ENCODE measurements at places on chromosomes 11 and 22.

DNA sequence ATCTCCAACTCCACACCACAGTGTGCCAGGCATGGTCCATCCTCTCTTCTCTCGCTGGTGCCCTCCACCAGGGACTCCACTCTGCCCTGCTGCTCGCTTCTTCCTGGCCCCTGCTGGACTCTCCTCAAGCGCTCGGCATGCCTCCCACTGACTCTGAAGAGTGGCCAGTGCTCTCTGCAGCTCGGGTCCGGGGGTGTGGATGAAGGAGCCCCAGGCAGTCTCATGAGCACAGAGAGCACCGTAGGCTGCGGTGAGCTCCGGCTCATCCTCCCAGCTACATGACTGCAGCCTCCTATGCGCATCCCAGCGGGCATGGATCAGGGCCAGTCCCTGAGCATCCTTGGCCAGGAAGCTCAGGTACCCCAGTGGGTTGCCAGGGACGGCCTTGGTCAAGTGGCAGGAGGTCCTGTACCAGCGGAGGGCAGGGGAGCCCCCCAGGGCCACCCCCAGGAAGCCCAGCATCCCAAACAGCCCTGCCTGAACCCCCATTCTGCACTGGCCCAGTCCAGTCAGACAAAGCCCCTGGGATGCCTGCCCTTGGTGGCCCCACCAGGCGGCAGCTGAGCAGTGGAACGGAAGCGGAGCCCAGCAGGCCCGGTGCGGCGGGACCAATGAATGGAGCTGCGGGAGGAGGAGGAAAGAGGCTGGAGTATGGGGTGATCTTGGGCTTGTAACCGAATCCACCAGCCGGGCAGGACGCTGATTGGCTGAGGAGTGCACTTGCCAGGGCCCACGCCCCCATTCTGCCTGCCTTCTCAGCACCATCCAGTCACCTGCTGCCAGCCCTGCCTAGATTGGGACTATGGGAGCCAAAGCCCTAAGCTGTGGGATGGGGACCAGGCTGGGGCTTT lies at the start of gene PLA2G3:
Gene PLA2G3 (minus strand): TSS at position 643 of the 851 bp plus-strand sequence. CDS start 154 bp downstream, at position 489.
- DNase-seq = no peak

DNA sequence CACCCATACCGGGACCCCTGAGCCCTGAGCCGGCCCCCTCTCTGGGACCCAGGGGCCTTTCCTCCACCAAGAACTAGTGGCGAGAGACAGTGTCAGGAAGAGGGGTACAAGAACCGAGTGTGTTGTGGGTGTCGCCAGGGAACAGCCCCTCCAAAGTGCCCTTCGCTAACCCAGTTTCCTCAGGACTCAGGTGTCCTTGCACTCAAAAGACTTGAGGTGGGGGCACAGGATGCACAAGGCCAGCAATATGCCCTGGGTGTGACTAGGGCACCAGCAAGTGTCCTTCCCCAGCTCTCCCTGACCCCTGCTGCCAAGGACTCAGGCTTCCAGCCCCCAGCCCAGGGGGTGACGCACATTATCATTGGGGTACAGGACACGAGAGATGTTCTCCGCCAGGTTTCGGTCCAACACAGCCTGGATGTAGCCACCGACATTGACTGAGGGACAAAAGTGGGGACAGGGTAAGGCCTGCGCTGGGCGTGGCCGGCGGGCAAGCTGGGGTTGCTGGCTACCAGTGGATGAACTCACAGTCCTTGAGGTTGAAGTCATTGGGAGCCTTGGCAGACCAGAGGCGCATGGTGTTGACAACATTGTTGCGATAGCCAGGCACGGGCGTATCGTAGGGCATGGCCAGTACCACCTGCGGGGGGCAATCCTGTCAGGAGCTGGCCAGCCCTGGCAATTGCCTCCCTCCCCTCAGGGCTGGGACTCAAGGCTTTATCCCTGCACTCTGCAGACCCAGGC lies 4.7 kb downstream of the PYGM start:
- DNase-seq = no peak

- no peak for DNase-seq
Measured at GRCh38 chr22:43467216-43467940, 55.6 kb downstream of the MPPED1 start.

DNA sequence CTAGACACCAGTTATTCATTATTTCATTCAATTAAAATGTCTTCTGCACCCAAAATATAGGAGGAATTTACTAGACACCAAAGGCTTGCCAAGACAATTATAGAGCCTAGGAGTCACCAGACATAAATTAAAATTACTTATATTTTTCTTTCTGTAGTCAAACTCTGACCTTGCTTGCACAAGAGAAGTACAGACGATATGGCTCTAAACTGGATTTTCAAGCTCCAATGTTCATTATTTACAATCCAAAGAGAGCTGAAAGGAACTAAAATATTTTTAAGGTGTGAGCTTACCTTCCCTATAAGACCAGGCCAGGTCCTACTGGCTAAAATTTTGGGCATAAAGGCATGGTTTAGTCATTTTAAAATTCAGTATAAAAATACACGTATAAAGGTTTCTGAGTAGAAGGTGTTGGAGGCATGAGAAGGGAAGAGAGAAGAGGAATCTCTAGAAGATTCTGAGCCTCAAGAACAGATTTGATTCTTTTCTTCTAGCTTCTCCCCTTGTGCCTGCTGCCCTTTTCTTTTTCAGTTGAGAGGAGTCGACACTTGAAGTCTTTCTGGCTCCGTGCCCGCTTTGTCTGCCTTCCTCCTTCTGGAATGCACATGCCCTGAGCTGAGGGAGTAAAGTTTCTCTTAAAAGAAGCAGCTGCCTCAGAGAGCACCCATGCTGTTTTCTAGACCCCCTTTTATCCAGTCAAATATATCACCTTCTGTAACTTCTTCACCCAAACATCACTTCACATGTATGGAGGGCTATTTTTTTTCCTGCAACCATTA lies 13.5 kb downstream of the C11orf97 start:
- no peak for DNase-seq

- no peak for DNase-seq
Measured at GRCh38 chr22:49756201-49756600, 71.5 kb downstream of the BRD1 start.

- no peak for DNase-seq
Measured at GRCh38 chr11:73152861-73153483, 10.9 kb upstream of the FCHSD2 start.

GRCh38 chr22:17483688-17484372 lies 79.5 kb upstream of the SLC25A18 start:
- no peak for DNase-seq

DNA sequence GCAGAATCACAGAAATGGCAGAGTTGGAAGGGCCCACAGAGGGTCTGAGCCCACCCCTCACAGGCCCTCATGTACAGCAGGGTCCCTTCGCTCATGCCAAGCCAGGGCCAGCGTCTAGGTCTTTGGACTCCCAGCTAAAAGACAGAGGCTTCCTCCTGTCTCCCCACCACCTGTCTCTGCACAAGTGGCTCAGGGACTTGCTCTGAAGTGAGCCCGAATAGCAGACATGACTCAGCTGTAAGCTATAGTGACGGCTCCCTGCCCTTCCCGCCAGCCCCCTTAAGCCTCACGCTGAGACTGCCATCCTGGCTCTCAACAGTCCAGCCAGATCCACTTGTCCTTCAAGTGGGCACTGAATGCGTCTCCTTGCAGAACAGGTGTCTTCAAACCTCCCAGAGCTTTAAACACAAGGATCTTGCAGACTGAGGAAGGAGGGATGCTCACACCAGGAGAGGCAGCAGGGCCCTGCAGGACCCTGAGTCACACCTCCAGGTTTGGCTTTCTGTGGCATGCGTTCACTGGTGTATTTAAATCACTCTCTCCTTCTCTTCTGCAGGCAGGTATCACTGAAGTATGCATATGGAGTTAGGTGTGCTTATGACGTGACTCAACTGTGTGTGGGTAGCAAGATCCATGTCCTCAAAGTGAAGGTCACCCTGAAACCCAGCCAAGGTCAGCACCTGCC lies 154.9 kb downstream of the CACNA1I start:
- DNase-seq = no peak

GRCh38 chr11:134341805-134342571 lies 10.2 kb downstream of the GLB1L2 start:
- DNase-seq = no peak

- DNase-seq = no peak
Measured at GRCh38 chr22:37187891-37188761, at the start of gene C1QTNF6. Gene C1QTNF6, minus strand, starts transcription at chr22:37188247. Its CDS starts 34 bp downstream, at chr22:37188213.

- DNase-seq = no peak
Measured at GRCh38 chr22:23054531-23055257, 15.6 kb upstream of the GNAZ start.

DNA sequence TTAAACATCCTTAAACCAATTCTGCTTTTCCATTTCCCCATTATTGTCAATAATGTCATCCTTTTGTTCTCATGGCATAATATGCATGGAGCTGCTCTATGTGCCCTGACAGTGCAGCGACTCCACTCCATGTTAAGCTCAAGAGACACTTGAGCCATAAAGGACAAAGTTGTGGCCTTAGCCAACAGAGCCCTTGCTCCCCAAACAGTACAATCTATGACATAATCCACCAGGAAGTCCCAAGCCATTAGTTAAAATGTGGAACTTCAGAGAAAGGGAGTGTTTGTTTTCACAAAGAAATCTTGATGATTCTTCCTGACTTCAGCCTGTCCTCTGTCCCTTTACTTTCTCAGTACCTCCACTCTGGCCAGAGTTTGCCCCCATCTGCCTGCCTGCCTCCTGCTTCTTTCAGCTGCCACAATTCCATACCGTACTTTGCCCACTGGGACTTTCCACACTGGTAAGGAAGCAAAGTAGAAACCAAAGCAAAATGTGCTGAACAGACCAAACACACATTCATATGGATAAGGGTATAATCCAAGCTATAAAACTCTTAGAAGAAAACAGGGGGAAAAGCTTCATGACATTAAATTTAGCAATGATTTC lies 46.3 kb upstream of the ZC3H12C start:
- DNase-seq = no peak

DNA sequence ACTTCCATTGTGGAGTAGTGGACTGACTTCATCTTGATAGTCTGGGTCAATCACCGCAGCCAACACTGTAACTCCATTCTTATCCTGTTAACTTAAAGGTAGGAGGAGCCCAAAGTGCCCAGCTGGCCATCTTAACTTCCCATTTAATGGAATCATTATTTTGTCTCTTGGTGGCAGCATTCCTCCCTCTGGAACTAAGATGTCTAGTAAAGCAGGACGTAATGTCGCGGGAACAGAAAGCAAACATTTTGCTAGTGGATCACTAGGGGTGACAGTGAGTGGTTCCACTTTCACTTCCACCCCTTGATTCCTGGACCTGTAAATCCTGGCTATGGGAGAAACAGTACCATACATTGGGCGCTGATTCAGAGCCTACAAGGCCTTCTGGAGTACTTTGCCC lies 71.4 kb downstream of the GAB4 start:
- DNase-seq = no peak
